ENCODE measurements at places on chromosomes 4 and X.

GRCh38 chrX:47198026-47198686 is 4.5 kb downstream of the UBA1 start:
- DNase-seq: no peak

DNA sequence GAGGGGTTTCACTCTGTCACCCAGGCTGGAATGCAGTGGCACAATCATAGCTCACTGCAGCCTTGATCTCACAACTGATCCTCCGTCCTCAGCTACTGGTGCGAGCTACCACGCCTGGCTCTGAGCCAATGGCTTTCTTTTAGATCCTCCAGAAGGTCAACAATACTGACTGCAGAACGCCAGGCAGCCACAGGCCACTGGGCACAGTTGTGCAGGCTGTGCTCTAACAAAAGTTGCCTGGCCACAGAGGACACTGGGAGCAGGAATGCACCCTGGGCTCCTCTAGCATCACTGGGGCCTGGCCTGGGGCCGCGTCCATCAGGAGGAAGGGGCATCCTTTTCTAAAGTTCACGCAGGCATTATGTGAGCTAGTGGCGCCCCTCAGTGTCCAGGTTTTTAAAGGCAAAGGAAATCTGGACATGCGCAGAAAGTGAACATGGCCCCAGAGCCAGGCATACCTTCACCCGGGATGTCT is 14.9 kb upstream of the PORCN start:
- DNase-seq: no peak

DNA sequence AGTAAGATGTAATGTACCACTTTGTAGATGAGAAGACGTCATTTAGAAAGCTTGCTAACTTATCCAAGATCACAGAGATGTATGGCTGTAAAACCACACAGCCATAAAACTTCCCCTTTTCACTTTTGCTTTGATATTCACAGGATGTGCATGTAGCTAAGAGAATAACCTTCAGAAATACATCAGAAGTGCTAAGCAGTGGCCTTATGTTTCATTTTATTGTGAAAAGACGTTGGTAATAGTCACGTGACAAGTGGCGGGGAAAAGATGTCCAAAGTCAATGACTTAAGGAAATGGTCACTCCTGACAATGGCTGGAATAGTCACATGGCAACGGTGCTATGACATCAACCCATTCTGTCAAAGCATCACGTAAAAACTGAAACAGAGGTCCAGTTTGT is 12.9 kb upstream of the WDR17 start:
- no peak for DNase-seq

DNA sequence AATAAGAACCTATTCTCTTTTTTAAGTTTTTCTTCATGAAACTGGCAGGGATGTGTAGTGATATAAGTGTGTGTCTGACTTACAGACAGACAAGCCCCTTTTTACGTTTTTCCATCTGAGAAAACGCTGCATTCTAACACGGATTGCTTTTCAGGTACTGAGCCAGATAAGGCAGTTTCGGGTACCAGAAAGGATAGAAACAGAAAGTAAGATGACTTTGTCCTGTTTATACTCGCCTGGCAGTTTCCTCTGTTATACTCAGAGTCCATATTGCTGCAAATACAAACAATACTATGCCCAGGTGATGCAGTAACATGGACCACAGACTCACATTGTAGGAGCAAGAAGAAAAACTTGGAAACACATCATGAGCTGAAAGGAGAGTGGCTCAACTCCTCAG is 2320.6 kb upstream of the AGA start:
- DNase-seq: no peak

DNA sequence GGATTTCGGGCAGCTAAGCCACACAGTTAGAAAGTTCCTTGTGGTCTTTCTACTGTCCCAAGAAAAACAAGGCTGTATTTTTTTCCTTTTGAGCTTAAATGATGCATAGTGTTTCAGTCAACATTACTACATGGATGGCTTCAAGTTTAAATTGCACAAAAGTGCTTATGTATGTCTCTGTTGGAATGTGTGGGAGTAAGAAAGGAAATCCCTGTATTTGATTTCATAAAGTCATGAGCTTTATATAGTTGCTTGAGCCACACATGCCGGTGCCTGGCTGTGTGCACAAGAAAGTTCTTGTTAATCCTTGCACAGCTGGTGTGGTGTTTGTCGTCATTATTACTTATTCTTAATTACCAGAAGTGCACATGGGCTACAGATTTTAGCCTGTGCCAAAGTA is 262.2 kb downstream of the ARHGAP10 start:
- no peak for DNase-seq

DNA sequence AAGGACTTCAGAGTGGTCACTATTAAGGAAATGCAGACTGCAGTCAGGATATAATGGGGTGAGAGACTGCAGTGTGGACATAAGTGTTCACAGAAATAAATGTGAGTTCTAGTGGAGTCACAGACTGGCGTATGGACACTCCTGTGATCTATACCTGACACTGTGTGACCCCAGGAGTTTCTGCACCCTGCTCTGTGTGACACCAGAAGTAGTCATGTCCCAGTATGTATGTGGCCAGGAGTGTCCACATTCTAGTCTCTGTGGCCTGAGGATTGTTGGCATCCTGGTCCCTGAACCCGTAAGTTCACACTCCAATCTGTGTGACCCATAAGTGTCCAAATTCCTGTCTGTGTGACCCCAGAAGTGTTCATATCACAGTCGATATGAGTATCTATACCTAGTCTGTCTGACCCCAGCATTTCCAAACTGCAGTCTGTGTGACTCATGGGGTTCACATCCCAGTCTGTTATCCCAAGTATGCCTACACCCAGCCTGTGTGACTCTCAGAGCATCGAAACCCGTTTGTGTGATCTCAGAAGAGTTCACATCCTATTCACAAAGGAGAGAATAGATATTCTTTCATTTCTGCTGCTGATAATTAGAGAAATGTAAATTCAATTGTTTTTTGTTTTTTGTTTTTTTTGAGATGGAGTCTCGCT is 16.3 kb downstream of the WDR13 start:
- DNase-seq: no peak
